ENCODE measurements at places on chromosomes 7 and 10.

GRCh38 chr7:136144182-136144581 is 167.0 kb upstream of the MTPN start:
- no peak for DNase-seq

DNA sequence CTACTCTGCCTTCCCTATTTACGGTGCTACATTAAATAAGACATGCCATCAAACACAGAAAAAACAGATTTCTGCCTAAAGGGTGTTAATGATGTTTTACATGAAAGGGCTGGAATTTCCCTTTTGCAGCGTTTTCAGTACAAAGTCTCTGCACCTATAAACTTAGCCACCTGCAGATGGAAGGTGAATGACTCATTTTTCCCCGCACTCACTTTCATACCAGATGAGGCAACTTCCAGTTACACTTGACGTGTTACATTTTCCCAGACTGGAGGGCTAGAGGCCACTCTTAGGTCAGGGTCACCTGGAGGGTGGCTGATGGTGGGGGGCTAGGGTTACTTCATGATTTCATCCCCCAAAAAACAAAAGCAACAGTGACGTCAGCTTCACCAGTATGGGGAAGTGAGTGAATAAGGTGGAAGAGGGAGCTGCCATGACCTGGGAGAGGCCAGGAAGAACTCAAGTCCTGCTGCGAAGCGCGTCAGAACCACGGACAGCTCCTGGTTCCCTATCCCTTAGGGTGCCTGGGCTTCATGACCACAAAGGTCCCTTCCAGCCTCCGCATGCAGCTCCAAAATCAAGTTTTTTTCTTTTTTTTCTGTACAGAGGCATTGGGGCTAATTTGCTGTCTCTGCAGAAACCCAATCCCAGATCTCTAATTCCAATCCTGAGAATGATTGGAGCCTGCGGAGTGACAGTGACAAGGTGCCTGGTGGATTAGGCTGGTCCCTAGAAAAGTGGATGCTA is 94.0 kb downstream of the ADARB2 start:
- DNase-seq, result peak; percentile 50

DNA sequence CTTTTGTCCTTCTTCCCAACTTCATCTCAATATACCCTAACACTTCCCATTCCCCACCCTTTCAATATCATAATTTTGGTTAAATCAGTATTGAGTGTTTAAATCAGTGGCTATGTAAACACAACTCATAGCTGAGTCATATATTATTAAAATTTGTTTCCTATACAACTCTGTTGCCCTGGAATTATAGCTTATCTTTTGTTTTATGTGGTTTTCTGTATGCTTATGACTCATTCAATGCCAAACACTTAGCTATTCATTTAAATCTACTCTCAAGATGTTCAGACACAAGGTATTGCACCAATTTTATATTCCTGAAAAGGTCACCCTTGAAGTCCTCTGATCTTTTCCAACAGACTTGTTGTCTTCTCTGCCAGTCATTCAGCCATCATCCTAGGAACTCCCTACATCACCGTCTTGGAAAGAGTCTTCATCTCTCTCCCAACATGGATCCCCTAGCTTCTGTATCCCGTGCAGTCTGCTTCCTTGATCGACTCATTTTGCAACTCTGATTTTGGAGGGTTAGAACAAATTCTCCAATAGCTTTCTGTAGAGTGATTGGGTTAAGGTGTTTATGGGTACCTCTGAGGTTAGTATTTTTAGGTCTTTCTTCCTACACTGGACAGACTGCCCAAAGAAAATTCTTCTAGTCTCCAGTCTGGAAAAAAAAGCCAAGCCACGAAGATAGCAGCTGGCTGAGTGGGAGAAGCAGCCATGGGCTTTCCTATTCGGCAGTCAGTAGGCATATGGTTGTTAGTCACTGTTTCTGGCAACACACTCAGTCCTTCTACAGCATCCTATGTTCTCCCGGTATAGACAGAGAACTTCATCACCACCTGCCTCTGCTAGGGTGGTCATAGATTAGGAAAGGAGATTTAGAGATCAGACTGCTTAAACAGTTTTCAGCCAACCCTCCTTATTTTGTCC is 102.1 kb downstream of the CRPPA start:
- no peak for DNase-seq

GRCh38 chr10:126972635-126973414 is 67.6 kb downstream of the DOCK1 start:
- no peak for DNase-seq

GRCh38 chr7:55548295-55548731 is 24.0 kb downstream of the VOPP1 start:
- DNase-seq, result no peak

- DNase-seq, result no peak
Observed at GRCh38 chr7:27925573-27926201, 185.7 kb downstream of the TAX1BP1 start.

DNA sequence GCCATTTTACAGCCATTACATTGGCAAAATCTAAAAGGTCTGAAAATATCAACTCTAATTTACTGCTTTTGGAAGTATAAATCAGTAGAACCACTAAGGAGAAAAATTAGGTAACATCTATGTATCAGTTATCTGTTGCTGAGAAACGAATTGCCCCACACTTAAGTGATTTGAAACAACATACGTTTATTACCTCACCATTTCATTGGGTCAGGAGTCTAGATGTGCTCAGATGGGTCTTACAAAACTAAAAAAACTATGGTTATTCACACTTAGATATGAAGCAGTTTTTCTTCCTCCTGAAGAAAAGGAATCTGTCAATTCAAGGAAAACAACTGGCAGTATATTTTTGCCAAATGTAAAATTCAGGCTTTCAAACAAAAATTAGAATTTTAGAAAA is 80.1 kb upstream of the APBB1IP start:
- DNase-seq, result no peak

- DNase-seq, result no peak
Observed at GRCh38 chr7:155972247-155972646, 160.0 kb upstream of the SHH start.

- no peak for DNase-seq
Observed at GRCh38 chr10:124131172-124131571, 37.8 kb upstream of the CHST15 start.

DNA sequence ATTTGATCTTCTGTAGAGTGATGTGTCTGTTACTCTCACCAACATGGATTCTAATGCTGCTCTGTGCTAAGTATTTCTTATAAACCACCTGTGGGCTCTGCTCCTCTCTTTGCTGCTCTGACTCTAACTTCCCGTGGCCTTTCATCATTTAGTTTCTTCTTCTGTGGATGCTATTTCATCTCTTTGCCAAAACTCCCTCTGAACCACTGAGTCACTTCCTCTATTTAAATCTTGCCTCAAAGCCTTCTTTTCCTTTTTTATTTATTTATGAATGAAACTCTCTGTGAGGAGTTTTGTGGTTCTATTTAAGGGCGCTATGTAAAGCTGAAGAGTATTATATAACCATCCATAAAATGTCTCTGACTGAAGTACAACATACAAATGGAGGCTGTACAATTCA is 538.5 kb downstream of the SUGCT start:
- no peak for DNase-seq

GRCh38 chr10:51073453-51074237 is 642 bp upstream of the PRKG1 start:
- DNase-seq, result peak; percentile 64

DNA sequence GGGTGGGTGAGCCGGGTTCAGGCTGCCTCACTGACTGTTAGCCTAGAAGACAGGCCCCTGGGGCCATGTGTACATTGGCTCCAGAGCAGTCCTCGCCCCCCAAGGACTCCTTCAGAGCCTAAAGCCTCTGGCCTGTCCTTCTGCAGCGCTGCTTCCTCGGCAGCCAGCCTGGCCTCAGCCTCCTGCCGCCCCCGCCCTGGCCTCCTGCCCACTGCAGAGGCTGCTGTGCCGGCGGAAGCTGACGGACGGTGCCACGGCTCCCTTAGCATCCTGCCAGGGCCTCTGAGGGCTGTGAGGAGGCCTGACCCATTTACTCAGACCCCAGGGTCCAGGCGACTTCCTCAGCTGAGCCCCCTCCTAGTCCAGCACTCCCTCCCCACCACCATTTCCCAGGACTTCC is 4.9 kb downstream of the SRRM3 start:
- no peak for DNase-seq

GRCh38 chr7:157335236-157335635 is 1.6 kb upstream of the DNAJB6 start:
- no peak for DNase-seq

All from muscle of arm (tissue), 14 donors.